ENCODE measurements at places on chromosomes 13 and 19.

- no peak for DNase-seq
These were observed 6.7 kb downstream of the NAPSA start for GRCh38 chr19:50358483-50359327.

- DNase-seq: no peak
These were observed 14.1 kb downstream of the RNF113B start for GRCh38 chr13:98162935-98163334.

GRCh38 chr19:6161271-6161850, 25.9 kb downstream of the ACSBG2 start:
- peak; percentile 40 for DNase-seq

GRCh38 chr13:47454986-47455385, 546.1 kb downstream of the SUCLA2 start:
- no peak for DNase-seq

DNA sequence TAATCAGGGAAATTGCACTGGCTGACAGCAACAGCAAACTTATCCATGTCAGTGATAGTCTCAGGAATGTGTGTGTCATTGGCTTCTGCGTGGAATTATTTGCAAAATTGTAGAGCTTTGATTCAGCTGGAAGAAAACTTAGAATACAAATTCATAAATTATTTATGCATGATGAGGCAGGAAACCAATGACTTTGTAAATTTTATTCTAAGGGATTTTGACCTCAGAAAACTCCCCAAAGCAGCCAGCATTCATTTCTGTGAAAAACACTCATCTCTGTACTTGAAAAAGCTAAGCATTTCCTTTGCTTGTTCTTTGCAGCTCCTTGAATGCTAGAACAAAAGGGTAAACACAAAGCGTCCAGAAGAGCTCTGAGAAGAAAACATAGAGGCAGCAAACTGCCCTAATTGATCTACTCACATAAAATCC, 162.4 kb downstream of the DCT start:
- no peak for DNase-seq

DNA sequence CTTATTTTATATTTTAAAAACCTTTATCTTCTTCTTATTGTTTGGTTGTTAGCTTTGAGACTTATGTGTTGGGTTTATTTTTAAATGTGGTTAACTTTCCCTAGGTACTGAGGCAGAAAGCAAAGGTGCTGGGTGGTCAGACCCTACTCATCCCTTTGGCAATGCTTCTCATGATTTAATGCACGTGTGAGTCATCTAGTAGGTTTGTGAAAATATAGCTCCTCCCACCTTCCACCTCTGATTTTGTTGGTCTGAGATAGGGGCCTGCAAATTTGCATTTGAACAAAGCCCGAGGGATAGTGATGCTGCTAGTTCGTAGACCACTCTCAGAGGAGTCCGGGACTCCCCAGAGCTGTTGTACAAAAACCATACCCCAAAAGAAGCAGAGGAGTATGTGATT, 771.3 kb upstream of the ARGLU1 start:
- no peak for DNase-seq

DNA sequence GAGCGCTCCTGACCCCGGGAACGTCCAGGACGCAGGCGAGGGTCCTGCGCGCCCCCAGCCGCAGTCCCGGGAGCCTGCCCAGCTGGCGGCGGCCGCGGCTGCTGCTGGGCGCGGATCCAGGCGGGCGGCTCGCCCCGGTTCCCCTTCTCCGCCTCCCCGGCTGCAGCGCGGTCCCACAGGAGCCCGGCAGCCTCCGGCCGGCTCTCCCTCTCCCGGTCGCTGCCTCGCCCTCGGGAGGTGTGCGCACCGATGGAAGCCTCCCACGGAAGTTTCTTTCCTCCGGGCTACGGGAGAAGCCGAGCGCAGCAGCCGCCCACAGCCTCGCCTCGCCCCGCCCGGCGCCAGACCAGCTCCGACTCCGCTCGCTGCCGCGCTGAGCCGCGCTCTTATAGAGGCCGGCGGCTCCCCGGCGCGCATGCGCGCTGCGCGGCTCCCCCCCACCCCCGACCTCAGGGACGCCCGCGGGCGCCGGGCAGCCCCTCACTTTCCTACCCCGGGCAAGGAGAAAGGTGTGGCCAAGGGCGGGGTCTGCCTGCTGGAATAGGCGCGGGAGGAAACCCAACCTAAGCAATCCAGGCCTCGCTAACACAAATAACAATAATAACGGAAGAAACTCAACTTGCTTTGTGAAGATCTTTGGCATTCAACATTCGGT, at the start of gene SHISA2:
TSS of gene SHISA2 (minus strand) at position 360 of the 655 bp plus-strand sequence. CDS start 1,041 bp downstream, outside the sequence.
- peak; percentile 87 for DNase-seq

DNA sequence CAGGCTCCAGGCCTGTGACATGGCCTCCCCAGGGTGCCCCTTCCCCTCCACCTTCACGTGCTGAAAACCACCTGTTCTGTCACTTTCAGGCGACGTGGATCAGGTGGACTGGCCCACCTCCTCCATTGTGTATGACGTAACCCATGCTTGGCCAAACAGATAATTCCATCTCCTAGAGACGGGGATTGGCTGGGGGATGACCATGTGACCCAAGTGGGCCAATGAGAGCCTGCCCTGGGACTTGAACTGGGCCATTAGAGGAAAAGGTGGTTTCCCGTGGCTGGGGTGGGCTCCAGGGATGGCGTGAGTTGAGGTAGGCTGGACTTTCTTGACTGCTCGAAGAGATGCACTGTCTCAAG, 3.6 kb upstream of the ADAMTSL5 start:
- no peak for DNase-seq

DNA sequence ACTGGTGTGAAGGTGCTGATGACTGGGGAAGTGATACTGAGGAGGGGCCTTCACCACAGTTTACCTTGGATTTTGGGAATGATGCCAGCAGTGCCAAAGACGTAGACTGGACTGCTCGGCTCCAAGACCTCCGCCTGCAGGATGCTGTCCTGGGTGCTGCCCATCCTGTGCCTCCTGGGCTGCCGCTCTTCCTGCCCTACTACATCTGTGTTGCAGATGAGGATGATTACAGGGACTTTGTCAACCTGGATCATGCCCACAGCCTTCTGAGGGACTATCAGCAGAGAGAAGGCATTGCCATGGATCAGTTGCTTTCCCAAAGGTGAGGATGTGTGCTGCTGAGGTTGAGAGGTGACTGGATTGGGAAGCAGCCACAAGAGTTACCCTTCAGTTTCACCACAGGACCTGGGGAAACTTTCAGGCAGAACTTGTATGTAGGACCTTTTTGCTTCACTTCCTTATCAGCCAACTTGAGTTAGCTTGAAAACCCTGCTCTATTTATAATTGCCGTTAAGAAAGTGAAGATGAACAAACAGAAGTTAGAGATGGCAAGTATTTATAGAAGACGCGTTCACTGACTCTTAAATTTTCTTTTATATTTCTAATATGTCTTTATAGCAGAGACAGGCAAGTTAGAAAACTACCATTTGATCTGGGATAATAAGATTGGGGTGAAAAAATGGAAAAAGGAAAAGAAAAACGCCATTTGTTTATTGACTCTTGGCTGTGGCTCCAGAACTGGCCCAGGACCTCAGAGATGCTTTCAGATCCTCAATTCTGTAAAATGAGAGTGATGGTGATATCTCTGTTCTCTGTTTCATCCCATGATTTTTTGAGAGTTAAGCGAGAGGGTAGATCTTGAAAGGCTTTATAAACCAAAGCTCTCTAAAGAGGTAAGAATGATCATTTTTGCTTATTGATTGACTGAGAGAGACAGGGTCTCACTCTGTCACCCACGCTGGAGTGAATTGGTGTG, 5.3 kb downstream of the PDCD2L start:
- no peak for DNase-seq

DNA sequence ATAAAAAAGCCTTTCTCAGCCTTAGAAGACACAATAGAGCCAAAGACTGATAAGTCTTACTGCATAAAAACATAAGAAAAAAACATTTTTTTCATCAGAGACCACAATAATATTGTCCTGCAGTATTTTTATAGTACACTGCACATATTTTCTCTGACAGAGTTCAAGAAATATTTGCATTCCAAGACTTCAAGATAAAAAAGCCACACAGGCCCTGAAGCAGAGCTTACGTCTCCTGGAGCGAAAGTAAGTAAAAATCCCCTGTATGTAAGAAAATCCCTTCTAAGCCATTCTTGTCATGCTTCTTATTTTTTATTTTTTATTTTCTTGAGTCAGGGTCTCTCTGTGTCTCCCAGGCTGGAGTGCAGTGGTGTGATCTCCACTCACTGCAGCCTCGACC, 755.9 kb downstream of the LIG4 start:
- DNase-seq: no peak

Measured in WERI-Rb-1 (cell line).